ENCODE measurements at places on chromosomes 2 and 18. TPM values are rescaled to one million over a fixed set of nuclear protein-coding genes. Genes with fewer than 3 reads are reported as not detected.
A peak's percentile ranks its signal among the peaks of the same experiment; 100 is the strongest.

The NAT8 gene
- total RNA-seq: not detected

GRCh38 chr2:155692106-155692505 lies 640.4 kb downstream of the NR4A2 start:
- no peak for DNase-seq

DNA sequence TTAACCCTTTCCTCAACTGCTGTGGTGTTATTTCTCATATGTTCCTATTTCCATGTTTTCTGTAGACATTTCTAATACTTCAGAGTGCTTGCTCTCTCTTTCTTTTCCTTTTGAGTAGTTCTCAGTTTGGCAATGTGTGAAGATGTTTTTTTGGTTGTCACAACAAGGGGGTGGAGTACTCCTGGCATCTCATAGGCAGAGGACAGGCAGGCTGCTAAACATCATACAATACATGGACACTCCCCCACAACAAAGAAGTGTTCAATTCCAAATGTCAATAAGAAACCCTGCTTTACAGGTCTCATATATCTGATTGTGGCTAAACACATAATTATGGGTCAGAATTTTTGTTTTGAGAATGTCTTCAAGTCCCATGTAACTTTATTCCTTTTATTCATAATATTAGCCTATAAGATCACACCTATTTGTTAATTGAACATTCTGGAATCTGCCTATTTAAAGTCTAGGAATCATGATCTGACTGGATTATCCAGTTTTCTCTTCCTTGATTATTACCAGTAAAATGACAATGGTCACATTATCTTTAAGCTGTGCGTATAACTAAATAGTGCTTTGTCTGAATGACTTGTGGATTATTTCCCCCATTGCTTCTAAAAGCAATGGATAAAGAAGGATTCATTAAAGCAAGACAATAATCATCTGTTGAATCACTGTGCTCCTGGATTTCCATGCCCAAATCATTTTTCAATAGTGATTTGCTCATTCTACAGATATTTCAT lies 46.8 kb upstream of the ITPRID2 start:
- DNase-seq: no peak

GRCh38 chr18:74063023-74063422 lies 84.6 kb downstream of the FBXO15 start:
- DNase-seq: no peak

- no peak for DNase-seq
Measured at GRCh38 chr2:237978058-237978712, 11.4 kb downstream of the UBE2F start.

- no peak for DNase-seq
Measured at GRCh38 chr18:51163543-51163942, 33.9 kb downstream of the MEX3C start.

The MALL gene
- total RNA-seq: 368 TPM

DNA sequence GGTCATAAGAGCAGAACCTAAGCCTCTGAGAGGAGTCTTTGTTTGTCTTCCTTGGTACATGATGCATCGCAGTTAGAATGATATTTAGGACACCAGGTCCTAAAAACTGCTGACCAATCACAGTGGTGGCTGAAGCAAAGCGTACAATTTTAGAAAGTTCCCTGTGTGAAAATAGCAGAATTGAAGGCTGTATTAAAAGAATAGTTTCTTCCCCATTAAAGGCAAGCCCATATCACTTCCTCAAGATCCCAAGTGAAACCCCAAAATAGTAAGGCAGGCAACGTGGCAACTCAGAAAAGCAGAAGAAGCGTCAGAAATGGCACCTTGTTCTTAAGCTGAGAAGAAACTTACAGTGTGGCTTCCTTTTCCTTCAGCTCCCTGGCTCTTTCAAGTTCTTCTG lies 154.8 kb upstream of the PGAP1 start:
- DNase-seq: no peak

DNA sequence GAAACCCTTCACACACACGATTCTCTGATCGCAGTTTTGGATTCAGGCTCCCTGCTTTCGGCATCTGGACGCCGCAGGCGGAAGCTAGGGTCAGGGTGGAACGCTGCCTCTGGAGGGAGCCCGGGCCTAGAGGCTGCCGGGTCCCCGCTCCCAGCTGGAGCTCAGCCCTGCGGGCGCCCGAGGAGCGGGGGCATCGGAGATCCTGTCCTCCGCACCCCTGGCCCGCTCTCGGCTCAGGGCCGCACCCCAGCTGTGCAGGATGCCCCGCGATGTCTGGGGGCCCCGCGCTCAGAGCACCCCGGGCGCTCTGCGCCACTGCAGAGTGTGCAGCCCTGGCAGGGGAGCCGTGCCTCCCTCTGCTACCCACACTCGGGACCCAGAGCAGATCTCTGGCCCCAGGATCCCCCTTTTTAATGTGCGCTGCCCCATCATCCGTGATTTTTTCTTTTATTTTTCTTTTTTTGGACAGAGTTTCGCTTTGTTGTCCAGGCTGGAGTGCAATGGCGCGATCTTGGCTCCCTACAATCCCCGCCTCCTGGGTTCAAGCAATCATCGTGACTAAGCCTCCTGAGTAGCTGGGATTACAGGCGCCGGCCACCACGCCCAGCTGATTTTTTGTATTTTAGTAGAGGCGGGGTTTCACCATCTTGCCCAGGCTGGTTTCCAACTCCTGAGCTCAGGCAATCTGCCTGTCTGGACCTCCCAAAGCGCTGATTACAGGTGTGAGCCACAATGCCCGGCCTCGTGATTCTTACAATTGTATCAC lies 54.8 kb upstream of the TUBA3E start:
- peak; percentile 67 for DNase-seq

DNA sequence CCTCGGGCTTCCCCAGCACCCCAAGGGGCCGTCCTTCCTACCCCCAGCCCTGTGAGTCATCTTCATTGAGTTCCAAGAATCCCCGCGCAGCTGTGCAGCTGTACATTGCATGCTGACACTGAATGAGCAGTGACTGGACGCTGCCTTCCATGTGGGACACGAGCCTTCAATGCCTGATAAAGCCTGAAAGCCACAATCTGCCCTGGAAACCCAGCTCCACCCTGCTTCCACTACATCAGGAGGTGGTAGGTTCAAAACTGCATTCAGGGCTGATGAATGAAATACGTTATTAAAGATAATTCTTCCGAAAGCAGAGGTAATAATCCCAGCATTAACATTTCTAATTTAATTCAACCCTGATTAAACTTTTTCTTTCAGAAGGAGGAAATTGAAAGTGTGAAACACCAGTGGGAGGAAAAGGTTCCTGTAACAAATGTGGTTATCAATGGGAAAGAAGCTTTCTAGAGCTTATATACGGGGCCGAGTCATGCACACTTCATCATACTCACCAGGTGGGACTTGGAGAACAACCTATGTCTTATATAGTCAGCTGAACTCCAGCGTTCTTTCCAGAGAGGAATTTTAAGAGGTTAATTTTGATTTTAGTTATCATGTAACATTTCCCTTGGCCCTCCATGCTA lies 360.1 kb downstream of the LPIN1 start:
- peak; percentile 36 for DNase-seq

- DNase-seq: no peak
Measured at GRCh38 chr2:216181953-216182461, 72.9 kb downstream of the XRCC5 start.

DNA sequence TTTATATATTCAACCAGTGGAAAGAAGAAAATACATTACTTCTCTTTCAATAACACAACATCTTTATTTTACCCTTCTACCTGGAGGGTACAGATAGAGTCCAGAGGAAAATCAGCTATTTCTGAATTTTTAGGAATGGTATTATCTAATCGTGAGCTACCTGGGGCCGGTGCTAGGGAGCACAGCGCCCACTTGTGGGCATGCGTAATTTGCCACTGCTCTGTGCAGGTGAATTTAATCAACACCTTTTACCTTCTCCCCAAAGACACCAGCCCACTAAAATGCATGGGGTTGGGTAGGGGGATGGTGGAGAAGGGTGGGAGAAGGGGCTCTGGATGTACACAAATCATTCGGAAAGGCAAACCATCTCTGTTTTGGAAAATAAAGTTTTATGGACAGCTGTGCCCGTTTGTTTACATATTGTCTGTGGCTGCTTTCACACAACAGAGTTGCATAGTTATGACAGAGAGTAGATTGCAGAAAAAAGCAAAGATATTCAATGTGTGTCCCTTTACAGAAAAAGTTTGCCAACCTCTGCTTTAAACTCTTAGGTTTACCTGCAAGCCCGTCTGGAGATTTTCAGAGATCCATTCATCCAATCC lies 51.5 kb upstream of the DCC start:
- DNase-seq: peak; percentile 47

DNA sequence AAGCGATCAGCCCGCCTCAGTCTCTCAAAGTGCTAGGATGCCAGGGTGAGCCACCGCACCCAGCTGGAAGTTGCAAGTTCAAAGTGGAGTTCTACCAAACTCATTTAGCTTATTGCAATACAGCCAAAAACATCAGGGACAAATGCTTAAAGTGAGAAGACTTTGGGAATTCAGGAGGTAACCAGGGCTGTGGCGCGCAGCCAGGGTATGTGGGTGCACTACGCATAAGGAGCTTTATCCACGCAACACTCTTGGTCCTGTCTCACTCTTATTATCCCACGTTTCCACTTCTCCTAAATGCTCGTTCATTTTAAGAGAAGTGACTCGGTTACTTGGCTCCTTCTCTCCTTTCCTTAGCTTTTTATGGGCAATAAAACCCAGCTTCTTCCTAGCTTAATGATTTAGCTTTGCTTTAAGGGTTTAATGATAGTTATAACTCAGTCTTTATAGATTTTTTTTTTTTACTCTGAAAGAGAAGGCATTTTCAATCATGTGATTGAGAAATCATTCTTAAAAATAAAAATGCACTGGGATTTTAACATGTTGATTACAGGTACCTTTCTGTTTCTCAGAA lies 199.8 kb downstream of the KCNE4 start:
- no peak for DNase-seq

DNA sequence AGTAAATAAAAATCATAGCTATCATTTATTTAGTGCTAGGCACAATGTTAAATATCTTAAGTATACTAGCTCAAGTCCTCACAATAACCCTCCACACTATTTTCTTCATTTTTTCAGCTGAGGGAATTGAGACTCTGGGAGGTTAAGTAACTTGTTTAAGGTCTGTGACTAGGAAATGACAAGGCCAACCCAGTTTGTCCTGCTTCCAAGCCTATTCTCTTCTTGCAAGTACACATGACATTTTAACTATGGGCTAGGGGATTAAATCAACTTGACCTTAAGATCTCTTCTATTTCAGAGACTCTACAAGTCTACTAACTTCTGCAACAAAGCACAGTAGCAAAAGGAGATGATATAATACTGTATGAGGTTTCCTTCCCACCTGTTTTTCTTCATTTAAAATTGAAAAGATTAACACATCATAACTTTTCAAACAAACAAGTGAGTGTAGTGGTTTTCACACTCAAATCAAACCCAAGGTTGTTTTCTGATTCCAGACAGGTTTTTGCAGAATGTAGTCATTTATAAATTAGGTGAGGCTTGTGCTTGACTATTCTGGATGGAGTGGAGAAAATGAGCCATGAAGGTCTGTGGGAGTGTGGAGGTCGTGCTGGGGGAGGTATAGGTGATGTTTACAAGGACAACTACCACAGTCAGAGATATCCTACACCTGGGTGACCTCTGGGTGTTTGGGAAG lies 57.0 kb downstream of the CD28 start:
- DNase-seq: no peak

GRCh38 chr2:80887841-80888378 lies 583.4 kb upstream of the LRRTM1 start:
- DNase-seq: peak; percentile 30

GRCh38 chr2:112644933-112645309 lies 818 bp upstream of the SLC20A1 start:
- DNase-seq: no peak

GRCh38 chr2:47072728-47073191 lies 82.3 kb downstream of the STPG4 start:
- DNase-seq: peak; percentile 53

The TNFAIP6 gene
- 0.25 TPM for total RNA-seq

- DNase-seq: peak; percentile 90
Measured at GRCh38 chr2:28621172-28622100, 125.6 kb downstream of the PLB1 start.

GRCh38 chr18:43158381-43158780 lies 42.9 kb upstream of the RIT2 start:
- no peak for DNase-seq
